ENCODE measurements at places on chromosomes 7 and 10.

GRCh38 chr10:132185601-132186487, 904 bp upstream of the DPYSL4 start:
- DNase-seq, result no peak

- no peak for DNase-seq
Observed at GRCh38 chr10:14362104-14362503, 31.4 kb upstream of the FRMD4A start.

- no peak for DNase-seq
Observed at GRCh38 chr7:2738766-2739549, 51.0 kb downstream of the AMZ1 start.

DNA sequence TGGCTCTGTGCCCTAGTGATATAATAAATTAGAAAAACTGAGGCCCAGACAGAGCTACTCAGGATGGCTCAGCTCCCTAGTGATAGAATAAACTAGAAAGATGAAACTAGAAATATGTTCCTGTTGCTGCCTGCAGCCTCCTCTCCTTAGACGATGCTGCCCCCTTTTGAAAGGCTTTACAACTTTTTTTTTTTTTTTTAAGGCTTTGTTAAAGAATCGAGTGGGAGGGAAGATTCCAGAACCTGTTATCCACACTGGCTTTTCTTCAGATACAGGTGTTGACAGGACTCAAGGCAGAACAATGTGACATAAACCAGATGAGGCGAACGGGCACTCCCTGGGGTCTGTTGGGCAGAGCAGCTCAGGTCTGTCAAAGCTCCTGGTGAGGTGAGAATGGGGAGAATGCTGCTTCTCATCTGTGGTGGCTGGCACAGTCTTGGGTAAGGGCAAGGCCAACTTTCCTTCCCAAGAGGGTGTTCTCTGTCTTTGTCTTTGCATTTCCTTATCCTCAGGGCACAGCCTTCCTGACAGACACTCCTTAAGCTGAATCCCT, 175.1 kb downstream of the COBL start:
- no peak for DNase-seq

GRCh38 chr7:122013065-122013464, 131.0 kb downstream of the AASS start:
- no peak for DNase-seq

DNA sequence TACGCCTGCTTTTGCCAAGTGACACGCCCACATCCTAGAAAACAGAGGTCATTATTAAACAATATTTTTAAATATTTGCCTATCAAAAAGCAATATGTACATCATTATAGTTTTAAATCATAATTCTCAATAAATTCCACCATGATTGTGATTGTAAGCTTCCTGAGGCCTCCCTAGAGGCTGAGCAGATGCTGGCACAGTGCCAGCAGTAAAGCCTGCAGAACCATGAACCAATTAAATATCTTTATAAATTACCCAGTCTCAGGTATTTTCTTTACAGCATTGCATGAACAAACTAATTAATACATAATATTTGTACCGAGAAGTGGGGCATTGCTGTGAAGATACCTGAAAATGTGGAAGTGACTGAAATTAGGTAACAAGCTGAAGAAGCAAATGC, 174.7 kb upstream of the TMEM196 start:
- no peak for DNase-seq

- no peak for DNase-seq
Observed at GRCh38 chr10:129793479-129793878, 170.6 kb downstream of the EBF3 start.

DNA sequence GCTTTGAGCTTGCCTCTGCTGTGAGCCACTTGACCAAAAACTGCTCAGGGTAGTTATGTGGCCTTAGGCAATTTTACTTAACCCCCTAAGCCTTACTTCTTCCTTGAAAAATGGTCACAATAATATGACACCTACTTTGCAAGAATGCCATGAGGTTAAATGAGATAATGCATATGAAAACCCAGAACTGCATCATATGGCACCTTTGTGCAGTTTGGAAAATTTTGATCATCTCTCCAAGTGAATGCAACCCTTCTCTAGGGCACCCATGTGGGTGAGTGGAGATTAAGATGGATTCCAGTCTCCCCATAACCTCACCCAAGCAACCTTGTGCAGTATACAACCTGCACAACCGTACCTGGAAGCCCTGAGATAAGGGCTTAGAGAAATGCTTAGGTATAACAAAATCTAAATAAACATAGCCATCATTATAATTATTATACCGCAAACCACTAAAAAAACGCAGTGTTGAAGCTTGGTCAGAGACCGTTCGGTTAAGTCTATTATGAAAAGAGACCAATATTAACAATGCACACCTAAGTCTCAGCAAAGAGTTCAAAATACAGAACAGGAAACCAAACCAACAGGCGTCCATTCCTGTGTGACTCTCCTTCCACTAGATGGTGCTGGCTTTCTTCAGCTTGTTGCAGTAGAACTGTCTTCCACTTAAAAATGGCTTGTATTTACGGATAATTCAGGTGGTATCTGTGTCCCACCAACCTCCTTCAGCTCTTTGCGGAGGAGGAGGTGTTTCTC, 21.0 kb upstream of the ASB15 start:
- peak; percentile 9 for DNase-seq

DNA sequence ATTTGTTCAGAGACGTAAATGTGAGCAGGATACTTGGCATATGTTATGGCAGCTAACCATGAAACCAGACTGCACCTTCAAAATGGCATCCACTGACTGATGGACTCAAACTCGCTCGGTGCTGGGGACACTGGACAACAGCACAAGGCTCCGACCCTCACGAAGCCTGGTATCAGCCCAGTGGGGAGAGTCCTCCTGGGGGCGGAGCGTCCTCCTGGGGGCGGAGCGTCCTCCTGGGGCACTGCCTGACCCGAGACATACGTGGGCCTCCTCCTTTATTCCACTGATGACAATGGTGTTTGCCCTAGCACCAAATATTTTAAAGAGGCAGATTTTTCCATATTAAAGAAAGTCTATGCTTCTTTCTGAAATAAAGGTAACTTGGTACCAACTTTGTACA, 39.5 kb downstream of the ESYT2 start:
- DNase-seq, result no peak

DNA sequence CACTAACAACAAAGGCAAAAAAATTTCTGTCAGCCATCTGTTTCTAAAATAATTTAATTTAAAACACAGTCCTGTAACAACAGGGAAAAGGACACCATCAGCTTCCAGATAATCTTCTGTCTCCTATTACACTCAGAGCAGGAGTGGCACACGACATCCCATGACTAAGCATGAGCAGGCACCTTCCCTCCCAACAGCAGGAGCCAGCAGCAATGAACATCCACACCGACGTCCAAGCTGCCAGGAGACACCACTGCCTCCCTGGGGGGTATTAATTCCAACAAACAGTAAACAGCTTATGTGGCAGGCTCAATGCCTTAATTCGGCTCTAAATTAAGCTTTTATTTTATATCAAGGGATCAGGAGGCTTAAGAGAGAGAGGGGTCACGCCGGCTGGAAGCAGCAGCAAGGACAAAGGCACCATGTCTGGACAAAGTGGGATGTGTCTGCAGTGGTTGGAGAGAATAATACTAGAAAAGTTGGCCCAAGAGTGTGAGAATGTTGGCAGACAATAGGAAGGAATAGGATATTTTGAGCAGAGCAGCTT, 45.7 kb downstream of the KIAA1549 start:
- peak; percentile 78 for DNase-seq

DNA sequence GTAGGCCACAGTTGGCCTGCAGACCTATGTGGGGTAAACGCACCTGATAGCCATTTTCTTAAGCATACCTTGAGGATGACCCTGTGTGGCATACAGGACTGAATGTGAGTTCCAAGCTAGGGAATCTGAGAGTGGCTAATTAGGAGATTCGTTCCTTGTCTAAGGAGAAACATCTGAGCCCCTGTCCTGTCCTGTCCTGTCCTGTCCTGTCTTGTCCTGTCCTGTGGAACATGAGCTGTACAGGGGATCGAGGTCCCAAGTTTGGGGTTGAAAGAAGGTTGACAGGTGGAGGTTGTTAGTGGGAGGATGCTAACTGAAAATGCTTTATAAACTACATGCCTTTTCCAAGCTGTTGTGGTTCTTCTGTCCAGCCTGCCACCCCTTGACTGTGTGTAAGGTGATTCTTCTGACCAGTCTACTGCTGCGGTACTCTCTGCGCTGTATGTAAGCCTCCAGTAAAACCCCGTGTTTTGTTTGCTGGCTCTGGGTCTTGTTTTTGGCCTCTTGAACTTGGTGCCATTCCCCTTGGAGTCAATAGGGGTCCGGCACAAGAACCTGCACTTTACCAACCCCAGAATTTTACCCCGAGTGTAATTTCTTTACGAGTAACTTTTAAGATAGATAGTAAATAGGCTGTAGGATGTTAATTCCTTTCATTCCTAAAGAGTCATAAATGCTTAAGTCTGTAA, 26.4 kb downstream of the ZNRF2 start:
- DNase-seq, result no peak

- DNase-seq, result no peak
Observed at GRCh38 chr10:132709471-132709951, 76.4 kb downstream of the NKX6-2 start.

DNA sequence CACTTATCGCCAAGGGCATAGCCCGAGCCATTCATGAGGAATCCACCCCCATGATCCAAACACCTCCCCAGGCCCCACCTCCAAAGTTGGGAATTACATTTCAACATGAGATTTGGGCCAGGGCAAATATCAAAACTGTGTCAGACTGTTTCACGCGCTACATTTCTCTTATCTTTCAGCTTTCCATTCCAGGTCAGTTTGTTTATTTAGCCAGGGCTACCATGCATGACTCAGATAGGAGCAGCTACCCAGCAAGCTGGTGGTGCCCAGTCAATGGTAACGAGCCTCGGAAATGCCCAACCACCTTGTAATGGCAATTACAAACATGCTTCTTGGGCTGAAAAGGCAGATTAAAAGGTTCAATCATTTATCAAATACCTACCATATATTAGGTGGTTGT, 43.6 kb upstream of the BAMBI start:
- DNase-seq, result no peak

- DNase-seq, result no peak
Observed at GRCh38 chr7:130446259-130446658, 5.4 kb upstream of the CEP41 start.

DNA sequence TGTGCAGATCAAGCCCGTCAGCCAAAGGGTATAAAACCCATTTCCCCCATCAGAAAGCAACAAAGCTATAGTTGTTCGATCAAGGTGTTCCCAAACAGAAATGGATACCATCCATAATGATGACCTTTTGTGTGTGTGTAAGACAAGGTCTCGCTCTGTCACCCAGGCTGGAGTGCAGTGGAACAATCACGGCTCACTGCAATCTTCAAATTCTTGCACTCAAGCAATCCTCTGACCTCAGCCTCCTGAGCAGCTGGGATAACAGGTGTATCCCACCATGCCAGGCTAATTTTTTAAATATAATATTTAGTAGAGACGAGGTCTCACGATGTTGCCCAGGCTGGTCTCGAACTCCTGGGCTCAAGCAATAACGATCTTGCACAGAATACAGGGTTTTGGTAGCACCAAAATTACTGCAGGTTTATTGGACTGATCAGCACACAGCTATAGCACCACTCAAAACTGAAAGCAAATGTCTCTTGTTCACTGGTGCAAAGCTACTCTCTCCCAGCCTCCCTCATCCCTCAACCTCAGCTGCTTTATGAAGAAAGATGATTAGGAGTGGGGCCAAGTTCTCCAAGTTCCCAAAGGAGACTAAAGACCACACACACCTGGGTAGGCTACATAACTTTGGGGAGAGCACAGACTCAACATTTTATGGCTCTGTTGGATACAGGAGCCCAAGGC, 80.5 kb downstream of the ABI1 start:
- DNase-seq, result no peak

- DNase-seq, result no peak
Observed at GRCh38 chr7:111138193-111138569, 47.3 kb downstream of the LRRN3 start.

GRCh38 chr7:2862831-2863361, 18.8 kb upstream of the GNA12 start:
- no peak for DNase-seq

DNA sequence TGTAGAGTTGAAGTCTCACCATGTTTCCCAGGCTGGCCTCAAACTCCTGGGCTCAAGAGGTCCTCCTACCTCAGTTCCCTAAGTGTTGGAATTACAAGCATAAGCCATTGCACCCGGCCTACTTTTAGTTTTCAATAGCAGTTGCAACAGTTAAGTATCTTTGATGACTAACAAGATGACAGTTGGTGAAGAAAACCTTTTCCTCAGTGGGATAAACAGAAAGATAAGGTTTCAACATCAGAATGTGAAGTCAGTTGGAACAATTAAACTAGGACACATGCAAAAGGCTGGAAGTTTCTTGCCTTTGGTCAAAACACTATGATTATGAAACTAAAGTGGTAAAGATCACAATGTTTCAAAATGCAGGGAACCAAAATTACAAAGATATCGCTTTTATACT, 169.2 kb downstream of the ZNF438 start:
- DNase-seq, result no peak

DNA sequence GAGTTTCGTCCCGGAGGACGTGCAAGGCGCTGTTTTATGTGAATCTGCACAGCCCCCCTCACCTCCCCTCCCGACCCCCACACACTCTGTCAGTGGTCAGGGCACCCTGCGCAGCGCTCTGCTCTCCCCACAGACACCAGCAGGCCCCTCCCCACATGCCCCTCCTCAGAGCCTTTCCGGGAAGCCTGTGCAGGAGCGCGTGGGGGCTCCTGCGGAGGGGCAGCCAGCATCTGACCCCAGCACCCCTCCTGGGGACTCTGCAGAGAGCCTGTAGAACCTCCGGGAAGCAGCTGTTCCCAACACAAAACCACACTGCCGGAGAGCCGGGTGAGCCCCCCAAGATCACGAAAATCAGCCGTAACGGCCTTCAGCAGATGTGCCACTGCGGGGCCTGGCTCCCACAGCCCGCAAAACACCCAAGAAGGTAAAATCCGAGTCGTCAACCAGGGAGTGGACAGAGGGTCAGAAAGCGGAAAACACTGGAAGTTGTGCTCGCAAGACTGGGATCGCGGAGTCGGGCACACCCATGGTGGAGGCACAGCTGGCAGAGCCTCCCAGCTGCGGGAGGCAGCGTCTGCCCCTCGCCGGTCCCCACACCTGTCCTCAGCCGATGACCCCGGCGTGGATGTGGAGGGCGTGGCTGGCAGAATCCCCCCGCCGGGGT, 53.8 kb upstream of the PDGFA start:
- no peak for DNase-seq

DNA sequence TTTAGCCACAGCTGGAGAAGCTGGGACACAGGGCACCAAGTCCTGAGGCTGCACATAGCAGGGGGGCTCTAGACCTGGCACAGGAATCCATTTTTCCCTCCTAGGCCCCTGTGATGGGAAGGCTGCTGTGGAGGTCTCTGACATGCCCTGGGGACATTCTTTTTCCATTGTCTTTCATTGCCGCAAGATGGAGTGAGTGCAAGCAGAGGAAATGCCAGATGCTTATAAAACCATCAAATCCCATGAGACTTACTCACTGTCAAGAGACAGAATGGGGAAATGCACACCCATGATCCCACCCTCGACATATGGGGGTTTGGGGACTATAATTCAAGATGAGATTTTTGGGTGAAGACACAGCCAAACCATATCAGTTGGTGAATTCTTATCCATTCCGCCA, 94.7 kb upstream of the FERD3L start:
- no peak for DNase-seq

GRCh38 chr10:84194424-84195043, at the start of gene CDHR1:
CDHR1 (plus strand) TSS chr10:84194537; CDS start chr10:84194761, 224 bp downstream.
- DNase-seq, result no peak

All from NCI-H524 treated with DMSO at 0.1 percent for 48 hours (cell line).